ENCODE measurements at places on chromosomes 5 and 9. TPM values are rescaled to one million over a fixed set of nuclear protein-coding genes. Genes with fewer than 3 reads are reported as not detected.

DNA sequence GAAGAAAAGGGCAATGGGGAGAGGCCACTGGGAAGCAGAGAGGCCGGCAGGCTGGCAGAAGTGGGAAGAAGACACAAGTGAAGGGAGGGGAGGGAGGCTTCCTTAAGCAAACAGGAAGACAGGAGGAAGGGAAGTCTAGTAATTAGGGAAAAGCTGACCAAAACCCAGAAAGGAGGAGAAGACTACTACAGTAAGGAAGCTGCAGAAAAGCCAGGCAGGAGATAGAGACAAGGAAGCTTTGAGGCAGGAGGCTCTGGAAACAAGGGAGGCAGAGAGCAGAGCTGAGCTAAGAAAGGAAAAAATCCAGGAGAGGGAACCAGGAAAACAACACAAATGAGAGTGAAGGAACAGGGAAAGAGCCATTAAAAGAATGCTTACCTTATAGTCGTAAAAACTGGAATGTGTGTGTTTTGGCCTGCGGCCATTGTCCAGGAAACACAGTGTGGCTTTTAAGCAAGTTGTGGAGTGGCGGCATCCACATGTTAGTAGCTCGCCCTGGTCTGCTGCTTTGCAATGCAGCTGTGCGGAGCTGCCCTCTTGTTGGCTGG, 317.1 kb upstream of the CLINT1 start:
- no peak for DNase-seq

ASS1 gene
- total RNA-seq: 234 TPM

ZNF782 gene
- 13.8 TPM for total RNA-seq

DNA sequence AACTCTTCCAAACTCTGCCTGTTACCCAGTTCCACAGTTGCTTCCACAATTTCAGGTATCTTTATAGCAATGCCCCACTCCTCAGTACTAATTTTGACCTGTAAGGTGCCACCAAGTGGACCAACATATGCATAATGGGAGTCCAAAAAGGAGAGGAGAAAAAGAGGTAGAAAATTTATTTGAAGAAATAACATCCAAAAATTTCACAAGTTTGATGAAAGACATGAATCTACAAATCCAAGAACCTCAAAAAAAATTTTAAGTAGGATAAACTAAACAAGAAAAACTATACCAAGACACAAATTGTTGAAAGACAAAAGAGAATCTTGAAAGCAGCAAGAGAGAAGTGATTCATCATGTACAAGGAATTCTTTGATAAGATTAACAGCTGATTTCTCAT, 79.8 kb downstream of the BARX1 start:
- no peak for DNase-seq

DNA sequence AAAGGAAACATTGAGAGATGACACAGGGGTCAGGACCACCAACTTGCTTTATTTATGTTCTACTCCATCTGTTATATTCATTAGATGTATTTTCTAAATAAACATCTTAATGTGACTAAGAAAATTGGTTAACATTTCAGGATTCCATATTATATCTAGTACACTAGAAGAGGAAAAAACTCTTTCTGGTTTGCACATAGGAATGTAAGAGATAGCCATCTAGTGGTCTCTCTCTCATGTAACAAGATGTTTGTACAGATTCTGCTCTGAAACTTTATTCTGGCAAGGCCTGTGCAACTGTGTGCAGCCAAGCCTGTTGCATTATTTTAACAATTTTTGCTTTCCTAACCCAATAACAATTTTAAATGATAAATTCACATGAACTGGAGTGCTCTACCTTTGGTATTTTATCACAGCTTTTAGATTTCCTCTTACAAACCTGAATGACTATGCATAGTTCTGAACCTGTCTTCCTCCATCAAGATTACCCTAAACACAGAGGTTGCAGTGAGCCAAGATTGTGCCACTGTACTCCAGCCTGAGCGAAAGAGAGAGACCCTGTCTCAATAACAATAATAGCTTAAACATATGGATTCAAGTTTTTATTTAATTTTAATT, 148.2 kb downstream of the GIN1 start:
- DNase-seq: no peak

RNF130 gene
- total RNA-seq: 92.7 TPM

GRCh38 chr9:98019098-98019497, 36.0 kb downstream of the ANP32B start:
- no peak for DNase-seq

GRCh38 chr5:108264533-108264932, 117.4 kb downstream of the FBXL17 start:
- no peak for DNase-seq

DNA sequence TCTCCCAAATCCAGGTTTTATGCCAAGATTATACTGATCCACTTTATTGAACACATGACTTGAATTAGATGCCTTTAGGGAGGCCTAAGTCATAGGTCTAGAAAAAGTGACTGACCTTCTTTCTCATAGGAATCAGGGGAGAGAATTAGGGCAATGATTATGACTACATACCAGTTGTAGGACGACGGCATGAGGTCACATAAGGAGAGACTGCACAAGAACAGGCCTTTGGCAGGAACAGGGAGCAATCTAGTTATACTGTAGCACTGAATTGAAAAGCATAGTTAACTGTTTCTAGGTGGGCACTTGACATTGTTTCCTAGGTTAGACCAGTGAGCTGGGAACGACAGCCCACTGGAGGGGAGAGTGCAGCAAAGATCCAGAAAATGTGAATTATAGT, 22.7 kb downstream of the CREBRF start:
- no peak for DNase-seq

GRCh38 chr5:160192424-160192823, 36.9 kb upstream of the FABP6 start:
- DNase-seq: no peak

ANKRD18B gene
- total RNA-seq: 2.2 TPM

CEL gene
- total RNA-seq: 0.30 TPM

DNA sequence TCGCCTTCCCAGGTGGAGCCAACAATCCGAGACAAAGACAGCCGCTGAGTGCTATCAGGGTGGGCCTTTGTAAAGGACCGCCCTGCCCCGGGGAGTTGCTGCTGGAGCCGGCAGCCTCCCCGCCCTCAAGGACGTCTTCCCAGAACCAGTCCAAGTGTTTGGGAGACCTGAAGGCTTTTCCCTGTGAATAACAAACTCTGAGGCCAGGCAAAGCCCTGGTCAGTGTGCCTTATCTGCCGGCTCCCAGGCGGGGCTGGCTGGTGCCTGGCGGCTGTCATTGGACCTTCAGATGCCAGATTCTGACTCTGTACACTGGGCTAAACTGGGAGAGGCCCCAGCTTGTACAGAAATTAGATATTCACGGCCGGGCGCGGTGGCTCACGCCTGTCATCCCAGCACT, 2.1 kb downstream of the SLC9A3 start:
- DNase-seq: no peak

SNX24 gene
- 32.8 TPM for total RNA-seq

DNA sequence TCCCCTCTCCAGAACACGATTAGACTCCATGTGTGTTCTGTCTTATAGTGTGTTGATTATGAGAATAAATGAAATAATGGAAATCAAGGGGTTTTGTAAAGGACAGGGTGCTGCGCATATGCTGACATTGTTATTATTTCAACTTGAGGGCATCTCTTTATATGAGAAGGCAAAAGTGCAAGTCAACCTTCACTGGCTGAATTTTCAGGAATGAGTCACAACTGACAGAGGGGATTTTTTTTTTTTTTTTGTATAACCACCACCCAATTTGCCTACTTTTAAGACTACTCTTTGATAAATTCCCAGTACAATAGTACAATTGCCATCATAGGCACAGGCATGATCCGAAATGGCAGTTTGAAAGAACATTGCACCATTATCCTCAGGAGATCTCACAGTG, 419.2 kb upstream of the NMUR2 start:
- DNase-seq: no peak

DNA sequence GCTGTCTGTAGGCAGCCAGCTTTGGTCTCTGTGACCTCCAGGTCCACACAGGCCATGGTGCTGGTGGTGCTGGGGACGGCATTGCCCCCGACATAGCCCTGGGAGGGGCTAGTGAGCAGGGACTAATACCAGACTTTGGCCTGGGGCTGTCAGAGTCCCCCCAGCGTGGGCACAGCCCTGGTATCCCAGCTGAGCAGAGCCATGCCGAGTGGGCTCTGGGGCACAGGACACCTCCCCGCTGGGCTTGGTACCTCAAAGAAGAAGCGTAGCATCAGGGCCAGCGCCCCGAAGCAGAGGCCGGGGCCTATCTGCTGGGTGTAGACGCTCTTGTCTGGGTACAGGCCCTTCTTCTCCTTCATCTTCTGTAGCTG, 9.5 kb downstream of the MYMK start:
- DNase-seq: no peak

DNA sequence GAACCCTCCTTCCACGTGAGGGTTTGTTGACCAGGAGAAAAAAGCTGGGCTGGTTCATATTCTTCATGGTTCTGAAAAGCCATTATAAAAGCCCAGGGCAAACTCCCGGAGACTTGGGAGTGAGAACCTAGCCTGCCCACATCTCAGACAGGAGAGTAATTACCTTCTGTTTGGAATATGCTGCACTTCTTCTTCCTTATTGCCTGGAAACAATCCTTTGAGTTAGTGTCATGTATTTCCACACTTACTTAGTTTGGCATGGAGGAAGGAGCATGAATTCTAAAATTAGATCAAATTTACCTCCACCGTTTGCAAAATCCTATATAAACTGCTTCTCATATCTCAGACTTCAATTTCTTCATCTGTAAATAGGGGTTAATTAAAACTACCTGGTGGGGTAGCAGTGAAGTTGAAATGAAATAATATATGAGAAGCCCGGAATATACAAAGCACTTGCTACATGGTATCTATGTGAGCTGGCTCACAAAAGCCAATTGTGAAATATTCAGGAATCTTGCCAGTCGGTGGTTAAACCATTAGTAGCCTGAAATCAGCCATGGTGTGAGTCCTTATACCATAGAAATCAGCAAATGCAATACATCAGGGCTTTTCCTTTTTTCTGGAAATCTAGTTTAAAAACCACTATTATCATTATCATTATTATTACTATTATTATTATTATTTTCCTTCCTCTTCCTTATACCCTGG, 140.0 kb upstream of the RAD23B start:
- DNase-seq: no peak

DNA sequence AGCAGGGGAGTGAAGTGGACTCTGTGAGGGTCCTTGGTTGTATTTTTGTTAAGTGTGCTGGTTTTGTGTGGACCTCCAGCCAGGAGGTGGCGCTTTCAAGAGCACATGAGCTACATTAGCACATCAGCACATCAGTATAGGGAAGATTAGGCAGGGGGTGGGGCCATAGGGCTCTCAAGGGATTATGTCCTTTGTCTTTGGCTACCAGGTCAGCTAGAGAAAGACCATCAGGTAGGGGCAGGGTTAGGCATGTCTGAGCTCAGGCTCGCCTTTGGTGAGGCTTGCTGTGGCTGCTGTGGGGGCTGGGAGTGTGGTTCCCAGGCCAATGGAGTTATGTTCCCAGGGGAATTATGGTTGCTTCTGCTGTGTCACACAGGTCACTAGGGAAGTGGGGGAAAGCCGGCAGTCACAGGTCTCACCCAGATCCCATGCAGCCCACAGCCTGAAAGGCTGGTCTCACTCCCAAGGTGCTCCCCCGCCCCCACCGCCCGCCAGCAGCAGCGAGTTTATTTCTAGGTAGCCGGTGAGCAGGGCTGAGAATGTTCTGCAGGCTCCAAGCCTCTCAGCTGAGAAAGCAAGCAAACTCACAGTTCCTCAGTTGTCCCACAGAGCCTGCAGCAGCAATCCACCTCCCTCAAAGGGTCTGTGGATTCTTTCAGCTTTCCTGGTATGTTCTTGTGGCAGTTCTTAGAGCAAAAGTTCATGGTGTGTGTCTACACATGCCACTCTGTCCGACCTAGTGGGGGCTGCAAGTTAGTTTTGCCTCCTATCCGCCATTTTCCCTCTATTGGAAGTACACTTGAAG, 13.7 kb downstream of the OR1J1 start:
- DNase-seq: no peak

GRCh38 chr5:35242702-35243258, 12.5 kb upstream of the PRLR start:
- DNase-seq: no peak

DNA sequence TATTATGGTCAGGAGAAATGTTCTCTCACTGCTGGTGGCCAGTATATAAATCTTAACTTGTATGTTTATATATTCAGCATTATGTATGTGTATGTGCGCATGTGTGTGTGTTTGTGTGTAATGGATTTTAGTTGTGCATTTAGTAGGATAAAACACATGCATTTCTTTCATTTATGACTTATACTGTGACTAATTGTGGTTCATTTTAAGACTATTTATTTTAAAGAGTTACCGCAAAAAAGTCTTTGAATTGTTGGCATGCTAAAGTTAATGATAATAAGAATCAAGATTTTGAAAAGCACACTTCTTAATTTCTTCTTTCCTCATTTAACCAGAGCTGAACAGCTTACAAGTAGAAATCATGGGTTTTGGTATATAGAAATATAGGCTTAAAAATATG, 60.9 kb downstream of the RAI14 start:
- DNase-seq: no peak

GRCh38 chr5:32687499-32687831, 23.7 kb upstream of the NPR3 start:
- DNase-seq: no peak

- no peak for DNase-seq
These were observed 748.7 kb downstream of the TLE4 start for GRCh38 chr9:80320480-80320879.

ZNF79 gene
- total RNA-seq: 8.8 TPM

- DNase-seq: no peak
These were observed 675.7 kb upstream of the FTMT start for GRCh38 chr5:121175986-121176385.

DNA sequence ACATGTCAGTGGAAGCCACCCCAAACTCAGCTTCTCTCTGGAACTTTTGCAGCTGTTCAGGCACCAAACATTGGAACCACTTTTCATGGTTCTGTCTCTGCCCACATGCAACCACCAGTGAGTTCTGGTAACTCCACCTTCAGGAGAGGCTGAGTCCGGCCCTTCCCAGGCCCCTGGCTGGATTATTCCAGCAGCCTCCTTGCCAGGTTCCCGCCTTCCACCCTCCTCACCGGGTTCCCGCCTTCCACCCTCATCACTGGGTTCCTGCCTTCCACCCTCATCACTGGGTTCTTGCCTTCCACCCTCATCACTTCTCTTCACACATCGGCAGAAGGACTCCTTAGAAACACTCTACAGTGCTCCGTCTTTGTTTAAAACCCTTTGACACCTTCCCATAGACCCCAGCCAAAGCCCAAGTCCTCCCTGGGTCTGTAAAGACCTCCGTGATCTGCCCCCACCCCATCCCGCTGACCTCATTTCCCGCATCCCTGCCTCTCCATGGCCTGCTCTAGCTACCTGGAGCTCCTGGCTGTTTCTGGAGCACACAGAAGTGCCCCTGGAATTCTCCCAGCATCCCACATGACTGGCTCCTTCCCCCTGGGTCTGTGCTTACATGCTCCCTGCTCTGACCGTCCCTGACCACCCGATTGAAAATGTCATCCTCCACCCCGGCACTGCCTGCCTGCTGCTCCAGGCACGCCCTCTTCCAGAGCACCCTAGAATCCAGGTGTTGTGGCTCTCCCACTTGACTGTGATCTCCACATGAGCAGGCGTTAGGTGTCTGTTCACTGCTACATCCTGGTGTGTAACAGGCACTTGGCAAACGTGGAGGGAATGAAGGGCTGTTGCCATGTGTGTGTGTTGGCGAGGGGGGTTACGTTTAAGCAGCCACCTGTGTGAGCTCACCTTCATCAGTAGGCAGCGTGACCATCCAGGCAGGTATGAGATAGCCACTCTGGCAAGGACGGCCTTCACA, 17.7 kb downstream of the ROPN1L start:
- no peak for DNase-seq

Measured in spinal cord (tissue), 10 donors.